ENCODE measurements at places on chromosomes 16 and 17.

GRCh38 chr17:78360371-78361224, 721 bp upstream of the SOCS3 start:
- no peak for DNase-seq

GRCh38 chr17:37233036-37233435, 142.7 kb upstream of the C17orf78 start:
- DNase-seq, result no peak

DNA sequence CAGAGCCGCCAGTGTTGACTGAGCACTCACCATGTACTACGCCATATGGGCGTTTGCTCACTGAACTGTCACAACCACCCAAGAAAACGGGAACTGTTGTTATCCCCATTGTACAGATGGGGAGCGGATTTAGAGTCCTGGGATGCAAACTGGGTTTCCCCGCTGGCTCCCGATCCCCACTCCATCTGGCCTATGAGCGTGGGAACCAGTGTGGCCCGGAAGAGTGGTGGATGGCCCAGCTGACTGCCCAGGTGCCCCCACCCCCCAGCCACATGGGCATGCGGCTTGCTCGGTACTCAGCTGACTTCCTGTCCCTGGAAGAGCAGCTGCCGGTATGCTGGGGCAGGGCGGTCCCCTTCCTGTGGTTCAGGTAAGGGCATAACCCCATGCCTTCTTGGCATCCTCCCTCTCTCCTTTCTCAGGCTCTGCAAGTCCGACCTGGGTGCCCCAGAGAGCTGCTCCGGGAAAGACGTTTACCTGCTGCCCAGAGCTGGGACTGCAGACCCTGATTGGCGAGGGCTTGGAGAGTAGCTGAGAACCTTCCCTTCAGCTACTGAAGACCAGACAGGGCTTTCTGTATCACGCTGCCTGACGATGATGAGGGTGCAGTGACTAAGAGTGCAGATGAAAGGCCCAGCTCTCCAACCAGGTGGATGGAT, 16.2 kb downstream of the SOCS3 start:
- no peak for DNase-seq

DNA sequence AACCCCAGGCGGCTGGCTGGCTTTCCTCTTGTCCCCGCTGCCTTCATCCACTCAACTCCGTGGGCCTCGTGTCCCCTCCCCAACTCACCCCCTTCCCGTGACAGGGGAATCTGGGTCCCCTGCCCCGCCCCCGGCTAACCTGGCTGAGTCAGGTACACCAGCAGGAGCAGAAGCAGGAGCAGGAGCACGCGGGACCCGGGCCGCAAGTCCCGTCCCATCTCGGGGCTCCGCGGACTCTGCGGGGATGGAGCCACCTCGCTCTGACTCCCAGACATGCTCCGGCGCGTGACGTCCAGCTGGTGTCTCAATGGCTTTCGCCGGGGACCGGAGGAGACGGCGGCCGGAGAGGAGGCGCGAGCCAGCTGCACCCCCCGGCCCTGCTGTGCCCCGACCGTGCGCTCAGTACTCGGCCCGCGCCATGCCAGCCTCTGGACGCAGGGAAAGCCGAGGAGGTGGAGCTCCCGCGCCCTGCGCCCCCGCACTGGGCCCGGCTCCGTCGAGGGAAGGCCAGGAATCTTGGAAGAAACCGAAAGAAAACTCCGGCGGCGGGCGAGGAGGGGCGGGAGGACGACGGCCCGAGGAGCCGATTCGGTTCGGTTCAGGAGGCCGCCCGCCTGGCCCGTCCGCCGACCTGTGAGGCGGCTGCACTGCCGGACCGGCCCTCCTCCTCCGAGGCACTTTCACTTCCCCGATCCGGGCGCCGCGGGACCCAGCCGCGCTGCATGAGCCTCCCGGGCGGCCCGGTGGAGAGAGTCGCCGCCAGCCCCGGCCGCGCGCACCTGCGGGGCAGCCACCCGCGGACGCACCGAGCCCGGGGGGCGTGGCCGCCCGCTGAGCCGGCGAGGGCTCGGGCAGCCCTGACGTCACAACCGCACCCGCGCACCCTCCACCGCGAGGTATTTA, at the start of the genes CXCL16 and ZMYND15:
CXCL16 (minus strand) TSS at position 807 of the 903 bp plus-strand sequence; CDS start at position 218, 589 bp downstream.
ZMYND15 (plus strand) TSS at position 712 of the 903 bp plus-strand sequence. CDS start 716 bp downstream, outside the sequence.
- no peak for DNase-seq

DNA sequence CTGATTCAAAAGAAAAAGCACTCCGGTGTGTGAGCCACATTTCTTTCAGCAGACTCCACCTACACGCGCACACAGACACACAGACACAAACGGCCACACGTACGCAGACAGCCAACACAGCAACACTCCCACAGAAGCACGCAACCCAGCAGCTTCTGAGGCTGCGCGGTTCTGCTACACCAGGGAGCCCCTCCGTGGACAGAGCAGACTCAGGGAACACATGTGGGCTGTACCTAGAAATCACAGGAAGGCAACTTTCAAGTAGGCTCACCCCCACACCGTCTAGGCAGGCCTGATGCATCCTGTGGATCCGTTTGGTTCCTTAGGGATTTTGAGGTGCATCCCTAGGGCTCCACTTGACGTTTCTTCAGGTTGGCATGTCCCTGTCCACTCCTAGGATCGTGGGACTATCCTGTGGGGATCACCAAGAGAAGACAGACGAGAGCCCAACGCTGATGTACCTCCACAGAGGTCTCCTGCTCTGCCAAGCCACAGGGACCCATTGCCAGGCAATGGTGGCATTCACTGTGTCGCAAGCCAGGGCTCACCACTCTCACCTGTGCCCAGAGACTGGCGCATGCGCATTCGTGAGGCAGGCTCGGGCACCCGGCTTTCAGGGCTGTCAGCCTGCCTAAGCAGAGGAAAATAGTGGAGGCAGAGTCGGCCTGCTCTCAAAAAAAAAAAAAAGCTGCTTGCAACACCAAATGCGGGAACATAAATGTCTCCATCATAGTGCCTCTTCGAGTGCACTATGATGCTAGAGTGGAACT, 2333.3 kb downstream of the TP53TG3F start:
- no peak for DNase-seq

DNA sequence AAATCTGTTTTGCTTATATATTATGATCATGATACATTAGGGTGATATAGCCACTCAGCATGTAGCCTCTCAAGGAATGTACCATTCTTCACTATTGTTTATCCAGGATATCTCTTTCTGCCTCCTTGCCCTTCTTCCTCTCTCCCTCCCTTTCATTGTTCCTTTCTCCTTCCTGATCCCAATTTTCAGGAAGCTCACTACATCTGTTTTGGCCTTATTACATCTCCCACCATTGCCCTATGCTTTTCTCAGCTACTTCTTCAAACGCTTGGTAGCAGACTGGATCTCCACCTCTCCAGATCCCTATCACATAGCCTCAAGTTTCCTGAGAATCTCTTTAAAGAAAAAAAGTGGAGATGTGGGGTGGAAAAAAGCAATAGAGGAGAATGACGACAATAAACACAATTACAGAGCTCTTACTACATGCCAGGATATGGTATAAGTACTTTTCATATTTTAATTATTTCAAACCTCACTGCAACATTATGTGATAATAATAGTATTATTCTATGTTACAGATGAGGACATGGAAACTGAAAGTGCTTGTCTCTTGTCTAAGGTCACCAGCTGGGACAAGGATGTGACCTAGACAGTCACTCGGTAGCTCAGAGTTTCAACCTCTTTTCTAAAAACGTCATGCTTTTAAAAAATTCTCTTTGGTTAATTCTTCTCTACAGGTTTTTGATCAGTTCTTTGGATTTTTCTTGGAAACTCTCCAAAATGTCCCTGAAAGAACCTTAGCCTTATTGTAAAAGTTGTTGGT, 959.1 kb downstream of the CDH11 start:
- DNase-seq, result no peak

DNA sequence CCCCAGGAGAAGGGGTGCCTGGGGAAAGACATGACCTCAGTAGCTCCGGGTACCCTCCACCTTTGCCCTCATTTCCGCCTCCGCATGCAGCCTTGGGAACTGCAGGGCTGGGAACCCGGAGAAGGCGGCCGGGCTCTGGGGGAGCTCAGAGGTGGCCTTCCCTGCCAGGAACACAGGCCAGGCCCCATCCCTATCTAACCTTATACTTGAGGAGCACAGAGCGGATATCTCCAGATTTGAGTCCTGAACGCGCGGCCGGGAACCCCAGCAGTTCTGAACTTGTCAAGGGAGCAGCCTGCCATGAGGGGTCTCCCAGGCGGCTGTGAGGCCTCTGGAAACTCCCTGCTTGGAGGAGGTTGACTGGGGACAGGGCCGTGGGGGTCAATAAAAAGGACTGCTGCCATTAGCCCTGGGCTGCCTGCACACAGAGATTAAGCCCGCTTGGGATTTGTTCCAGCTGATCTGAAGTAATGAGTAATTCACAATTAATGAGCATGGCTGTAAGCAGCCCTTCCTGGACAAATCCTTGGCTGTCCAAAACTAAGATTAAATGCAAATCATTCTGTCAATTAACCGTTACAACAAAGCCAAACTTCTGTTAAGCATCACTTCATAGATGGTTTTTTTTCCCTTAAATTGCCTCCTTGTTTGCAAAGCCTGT, 26.3 kb upstream of the METRNL start:
- DNase-seq, result no peak

GRCh38 chr16:17252064-17252463, 218.7 kb downstream of the XYLT1 start:
- DNase-seq, result no peak

DNA sequence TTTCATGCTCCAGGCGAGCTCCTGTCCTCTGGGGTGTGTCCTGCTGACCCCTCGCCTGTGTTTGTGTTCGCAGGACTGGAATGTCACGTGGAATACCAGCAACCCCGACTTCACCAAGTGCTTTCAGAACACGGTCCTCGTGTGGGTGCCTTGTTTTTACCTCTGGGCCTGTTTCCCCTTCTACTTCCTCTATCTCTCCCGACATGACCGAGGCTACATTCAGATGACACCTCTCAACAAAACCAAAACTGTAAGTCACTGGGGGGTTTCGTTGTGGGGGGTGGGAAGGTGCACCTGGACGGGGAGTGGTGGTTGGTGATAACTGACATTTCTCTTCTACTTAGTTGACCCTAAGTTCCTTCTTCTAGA, 58.3 kb downstream of the ABCC1 start:
- DNase-seq, result no peak

DNA sequence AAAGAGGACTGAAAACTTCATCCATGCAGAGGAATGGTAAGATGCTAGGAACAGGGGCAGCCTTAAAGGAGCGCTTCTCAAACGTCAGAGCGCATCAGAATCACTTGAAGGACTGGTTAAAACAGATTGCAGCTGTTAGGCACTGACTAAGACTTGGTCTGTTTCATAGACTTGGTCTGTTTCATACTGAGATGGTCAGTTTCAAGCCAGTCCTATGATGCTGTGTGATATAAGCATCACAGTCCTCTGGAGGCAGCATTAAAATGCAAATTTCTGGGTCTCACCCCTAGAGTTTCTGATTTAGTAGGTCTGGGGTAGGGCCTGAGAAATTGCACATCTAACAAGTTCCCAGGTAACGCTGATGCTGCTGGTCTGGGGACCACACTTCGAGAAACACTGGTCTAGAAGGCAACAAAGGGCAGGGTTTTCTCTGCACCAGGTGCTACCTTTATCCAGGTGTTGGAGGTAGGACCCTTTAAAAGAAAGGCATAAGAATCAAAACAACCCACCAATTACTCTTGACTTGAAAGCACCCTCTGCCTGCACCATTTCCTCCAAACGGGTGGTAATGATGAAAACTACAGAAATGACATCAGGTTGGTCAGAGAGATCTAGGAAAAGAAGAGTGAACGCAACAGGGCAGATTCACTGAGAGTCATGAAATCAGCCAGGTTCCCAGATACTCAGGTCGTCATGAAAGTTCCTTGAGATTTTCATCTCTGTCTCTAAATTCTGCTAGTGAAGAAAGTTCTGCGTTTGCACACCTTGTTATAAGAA, 95.0 kb upstream of the RCVRN start:
- no peak for DNase-seq

DNA sequence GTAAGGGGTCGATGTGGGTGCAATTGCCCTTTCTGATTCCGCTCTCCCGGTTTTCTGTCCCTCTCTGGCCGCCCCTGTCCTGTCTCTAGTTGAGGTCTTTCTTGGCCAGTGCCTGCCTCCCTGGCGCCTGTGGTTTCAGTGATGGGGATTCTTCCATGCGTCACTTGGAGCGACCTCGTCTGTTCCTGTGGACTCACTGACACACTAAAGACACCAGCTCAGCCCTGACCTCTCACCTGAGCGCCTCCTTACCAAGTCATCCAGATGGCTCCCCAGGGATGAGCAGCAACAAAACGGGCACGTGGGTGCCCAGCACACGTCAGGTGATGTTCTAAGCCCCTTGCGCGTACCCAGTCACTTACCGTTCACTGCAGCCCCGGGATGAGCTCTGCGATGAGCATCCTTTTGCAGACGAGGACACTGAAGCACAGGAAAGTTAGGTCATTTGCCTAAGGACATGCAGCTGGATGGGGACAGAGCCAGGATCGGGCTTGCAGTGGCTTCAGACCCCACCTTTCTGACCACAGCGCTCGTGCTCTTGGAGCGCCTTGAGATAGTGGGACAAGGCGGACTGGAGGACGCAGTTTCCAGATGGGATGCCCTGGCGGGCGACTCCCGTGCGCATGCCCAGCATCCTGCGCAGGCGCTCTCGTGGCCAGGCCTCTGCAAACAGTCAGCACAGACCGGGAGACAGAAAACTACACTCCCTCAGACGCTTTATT, 11.5 kb upstream of the LGALS3BP start:
- DNase-seq, result no peak

- no peak for DNase-seq
Observed at GRCh38 chr17:14318918-14319205, 18.0 kb downstream of the HS3ST3B1 start.

DNA sequence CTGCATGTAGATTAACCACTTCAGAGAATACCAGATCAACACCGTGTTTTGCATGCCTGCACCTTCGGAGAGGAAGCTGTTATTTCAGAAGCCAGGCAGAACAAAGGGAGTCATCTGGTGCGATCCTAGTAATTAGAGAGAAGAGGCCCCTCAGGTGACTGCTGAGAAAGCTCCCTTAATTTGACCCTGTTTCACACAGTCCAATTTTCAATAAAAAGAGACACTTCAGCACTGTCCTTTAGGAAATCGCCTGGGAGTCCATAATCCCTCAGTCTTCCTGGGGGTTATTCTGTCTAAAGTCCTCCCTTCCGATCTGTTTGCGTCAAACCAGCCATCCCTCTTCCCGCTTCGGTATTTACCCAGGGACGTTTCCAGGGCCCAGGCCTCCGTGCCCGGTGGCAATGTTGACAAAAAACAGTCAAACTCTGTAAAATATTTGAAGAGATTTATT, 23.4 kb upstream of the TNRC6C start:
- DNase-seq, result no peak

GRCh38 chr16:89596957-89597649, 16.3 kb upstream of the DPEP1 start:
- no peak for DNase-seq
